Mesothelial cell of epicardium (in vitro differentiated cells): ENCODE measurements at places on chromosomes 7 and 10. TPM values are rescaled to one million over a fixed set of nuclear protein-coding genes. Genes with fewer than 3 reads are reported as not detected.

The COMTD1 gene
- 13.9 to 14.7 TPM (median 13.9 TPM) in 3 replicates for total RNA-seq

DNA sequence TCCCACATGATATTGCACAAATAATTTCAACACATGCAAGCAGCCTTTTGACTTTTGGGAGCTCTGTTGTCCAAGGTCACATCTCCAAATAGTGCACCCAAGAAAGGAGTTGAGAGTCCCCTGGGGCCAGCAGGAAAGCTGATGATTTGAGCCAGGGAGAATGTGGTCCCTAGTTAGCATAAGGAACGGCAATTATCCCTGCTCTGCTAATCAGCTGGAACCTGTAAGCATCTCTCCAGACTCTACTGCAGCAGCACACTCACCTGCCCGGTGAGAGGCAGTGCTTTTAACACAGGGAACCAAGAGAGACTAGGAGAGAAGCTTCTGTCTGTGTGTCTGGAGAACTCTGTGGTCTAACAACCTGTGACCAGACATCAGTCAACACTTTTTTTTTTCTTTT, 17.0 kb downstream of the TRPV5 start:
- no peak for DNase-seq

DNA sequence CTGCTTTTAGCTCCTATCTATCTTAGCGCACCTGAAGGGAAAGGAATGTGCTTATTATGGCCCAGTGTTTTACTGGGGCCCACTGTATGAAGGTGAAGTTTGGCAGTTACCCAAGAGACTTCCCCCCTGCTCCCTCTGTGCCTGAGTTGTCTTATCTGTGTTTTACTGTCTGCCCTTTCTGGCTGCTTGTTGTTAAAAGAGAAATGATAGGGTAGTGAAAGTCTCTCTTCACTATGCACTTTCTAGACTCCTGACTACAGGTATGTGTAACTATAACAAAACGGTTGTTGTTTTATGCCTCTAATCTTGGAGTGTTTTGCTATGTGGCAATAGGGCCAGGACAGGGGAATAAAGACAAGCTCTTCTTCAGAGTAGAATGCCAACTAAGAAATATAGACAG, 326.9 kb downstream of the KIF20B start:
- DNase-seq: no peak

DNA sequence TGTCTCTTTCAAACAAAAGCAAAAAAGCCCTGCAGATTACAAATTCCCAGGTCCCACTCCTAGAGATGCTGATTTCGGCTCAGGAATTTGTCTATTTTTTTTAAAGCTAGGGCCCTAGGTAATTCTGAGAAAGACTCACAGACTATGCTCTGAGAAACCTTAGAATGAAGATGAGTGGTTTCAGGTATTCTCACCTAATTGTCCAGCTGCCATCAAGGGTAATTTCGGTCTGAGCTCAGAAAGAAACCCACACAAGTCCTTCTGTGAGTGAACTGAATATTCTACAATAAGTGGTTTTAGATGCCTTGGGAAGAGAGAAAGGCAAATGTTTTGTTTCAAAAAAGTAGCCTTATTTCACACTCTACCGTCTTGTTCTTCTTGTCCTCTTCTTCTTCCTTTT, 45.7 kb downstream of the DCLRE1A start:
- DNase-seq: no peak

DNA sequence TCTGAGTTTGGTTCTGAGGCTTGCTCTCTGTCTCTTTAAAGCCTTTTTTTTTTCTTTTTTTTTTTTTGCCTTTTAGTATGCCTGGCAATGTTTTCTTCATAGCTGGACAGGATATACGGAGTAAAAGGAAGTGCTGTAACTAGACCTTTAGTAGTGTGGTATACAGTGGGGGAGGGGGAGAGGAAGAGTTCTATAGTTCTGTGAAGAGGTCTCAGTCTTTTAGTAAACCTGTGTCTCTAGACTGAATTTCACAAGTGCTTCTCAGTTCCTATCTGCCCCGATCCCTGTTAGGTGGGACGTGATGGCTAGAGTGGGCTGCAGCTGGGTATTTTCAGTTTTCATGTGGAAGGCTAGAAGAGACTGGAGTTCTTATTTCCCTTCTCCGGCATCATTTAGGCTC, 3.1 kb upstream of the ABCC2 start:
- DNase-seq: no peak

DNA sequence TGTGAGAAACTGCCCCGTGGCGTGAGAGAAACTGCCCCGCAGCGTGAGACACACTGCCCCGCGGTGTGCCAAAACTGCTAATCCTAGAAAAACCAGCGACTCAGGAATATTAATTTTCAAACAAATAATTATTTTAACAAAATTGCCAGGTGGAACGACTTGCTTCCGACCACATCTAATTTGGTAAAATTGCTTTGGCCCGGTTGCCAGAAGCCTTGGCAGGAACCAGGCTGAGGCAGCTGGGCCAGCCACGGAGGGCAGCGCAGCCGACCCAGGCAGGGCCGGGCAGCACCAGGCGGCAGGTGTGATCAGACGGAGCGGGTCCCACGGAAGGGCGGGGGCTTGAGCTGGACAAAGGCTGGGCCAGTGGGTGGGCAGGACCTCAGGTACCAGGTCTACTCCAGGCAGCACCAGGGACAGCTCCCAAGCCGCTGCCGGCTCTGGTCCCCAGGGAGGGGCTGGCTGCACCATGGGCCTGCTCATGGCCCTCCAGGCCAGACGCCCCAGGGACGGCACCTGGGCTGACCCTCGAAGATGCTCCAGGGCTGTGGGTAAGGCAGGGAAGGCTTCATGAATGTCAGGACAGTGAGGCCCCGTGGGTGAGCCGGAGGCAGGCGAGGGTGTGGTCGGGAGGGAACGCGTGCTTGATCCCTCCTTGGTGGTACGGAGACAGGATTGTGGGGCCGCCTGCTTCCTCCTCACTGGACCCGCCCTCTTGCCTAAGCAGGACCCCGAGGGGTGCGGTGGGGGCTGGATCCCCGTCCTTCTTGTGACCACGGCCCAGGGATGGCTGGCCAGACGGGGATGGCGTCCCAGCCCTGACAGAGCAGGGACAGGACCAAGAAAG, 7.7 kb upstream of the ADGRA1 start:
- DNase-seq: peak; percentile 72

- DNase-seq: no peak
Measured at GRCh38 chr7:158840604-158841003, 11.3 kb upstream of the ESYT2 start.
